ENCODE measurements at places on chromosomes 4 and X.

GRCh38 chrX:119028733-119029330 lies 44.0 kb upstream of the CT47C1 start:
- no peak for DNase-seq

- no peak for DNase-seq
Measured at GRCh38 chrX:5791721-5792120, 436.9 kb downstream of the NLGN4X start.

- DNase-seq: no peak
Measured at GRCh38 chrX:24113181-24113580, 36.3 kb upstream of the ZFX start.

DNA sequence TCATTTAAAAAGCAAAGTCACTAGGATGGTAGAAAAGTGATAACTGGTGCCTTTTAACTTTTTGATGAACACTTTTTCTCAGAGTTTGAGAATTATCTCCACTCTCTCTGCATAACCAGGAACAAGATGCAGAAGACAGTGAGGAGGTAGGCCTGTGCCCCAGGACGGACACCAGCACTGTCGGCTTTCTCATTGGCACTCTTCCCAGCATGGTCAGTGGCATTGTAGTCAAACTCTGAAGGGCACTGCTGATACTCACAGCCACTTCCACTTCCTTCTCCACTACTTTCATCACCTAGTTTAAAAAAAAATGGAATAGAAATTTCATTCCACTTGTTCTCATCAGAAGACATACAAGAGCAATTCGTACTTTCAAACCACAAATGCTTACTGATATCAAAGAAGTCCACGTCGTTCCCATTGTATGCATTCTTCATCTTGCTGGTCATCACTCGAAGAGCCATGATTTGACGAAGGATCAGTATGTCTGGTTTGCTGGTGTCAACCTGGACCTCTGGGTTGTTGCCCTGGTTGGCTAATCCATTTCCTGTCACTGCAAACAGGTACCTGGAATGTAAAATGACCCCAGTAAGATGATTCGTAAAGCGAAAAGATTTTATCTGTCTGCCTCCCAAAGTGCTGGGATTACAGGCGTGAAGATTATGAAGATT lies 84.8 kb upstream of the TFDP3 start:
- DNase-seq: no peak

DNA sequence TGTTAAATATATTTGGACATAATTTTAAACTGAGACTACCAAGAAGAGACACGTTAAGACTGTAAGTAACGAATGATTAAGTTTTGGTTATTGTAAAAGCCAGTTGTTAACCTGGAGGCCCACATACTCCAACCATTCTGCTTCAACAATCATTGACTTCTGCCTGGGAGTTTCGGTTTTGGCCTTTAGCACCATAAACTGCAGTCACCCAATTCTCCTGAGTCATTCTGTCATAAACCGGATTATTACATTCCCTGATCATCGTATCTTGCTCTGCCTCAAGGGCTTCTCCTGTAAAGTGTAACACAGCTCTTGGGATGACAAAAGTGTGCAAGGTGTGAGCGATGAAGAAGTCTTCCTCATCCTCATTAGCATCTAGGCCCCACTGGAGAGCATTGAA lies 46.9 kb upstream of the PABPC1L2A start:
- DNase-seq: no peak

- no peak for DNase-seq
Measured at GRCh38 chr4:44544158-44544557, 95.5 kb upstream of the KCTD8 start.

DNA sequence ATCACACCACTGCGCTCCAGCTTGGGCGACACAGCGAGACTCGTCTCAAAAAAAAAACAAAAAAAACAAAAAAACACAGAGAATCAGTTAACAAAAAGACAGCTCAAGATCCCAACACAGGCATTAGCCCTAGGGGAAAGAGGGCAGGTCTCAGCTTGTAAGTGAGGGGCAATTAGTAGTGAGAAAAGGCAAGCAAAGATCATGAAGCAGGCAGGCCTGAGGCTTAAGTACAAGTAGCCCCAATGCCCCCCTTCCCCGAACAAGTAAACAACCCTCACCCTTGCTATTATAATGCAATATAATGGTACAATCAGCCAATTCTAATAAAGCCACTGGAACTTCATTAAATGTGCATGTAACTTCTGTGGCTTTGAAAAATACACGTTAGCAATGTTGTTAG lies 17.0 kb downstream of the ADGRA3 start:
- no peak for DNase-seq

Measured in HS-5 (cell line).